Breast epithelium (tissue), 4 donors: ENCODE measurements at places on chromosomes 6 and 20.

DNA sequence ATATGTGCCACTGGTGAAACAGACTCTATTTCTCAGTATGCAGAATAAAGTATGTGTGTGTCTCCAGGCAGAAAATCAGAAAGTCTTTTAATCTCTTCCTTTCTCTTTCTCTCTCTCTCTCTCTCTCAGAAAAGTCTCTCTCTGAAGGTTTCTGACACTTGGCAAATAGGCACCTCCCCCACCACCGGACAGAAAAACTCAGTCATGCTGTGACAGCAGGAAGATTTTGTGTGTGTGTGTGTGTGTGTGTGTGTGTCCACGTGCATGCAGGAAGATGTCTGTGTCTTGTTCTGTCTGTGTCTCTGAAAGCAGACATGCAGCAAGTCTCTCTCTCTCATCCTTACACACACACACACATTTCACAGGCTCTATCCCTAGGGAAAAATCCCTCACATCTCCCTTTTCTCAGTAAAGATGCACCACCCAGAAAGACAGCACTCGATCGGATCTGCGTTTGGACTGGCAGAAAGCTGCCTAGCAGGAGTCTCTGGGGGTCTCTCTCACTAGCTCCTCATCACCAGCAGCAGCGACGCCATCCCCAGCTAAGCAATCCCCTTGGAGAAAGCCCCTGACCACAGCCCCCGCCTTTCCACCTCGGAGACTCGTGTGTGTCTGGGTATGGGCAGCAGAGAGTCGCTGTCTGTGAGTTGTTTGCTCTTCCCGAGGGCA is 98.3 kb downstream of the EDN3 start:
- DNase-seq = no peak

- DNase-seq = no peak
Measured at GRCh38 chr6:223763-224162, 68.5 kb upstream of the DUSP22 start.

DNA sequence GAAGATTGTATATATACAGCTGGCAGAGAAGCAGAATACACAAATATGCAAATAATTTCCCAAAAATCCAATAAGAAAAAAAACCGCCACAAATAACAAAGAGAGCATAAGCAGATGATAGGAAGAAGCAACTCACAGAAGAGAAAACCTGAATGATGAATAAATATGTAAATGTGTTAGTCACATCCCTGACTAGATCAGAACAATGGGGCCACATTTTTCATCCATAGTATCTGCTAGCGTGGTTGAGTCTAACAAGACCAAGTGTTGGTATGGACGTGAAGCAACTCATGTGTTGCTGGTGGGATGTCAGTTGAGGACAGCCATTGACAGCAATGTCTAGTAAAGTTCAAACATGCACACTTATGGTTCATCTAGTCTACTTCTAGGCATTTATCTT is 3.9 kb upstream of the SLC22A3 start:
- no peak for DNase-seq

GRCh38 chr6:7145885-7146828 is 38.4 kb downstream of the RREB1 start:
- DNase-seq = peak; percentile 56

DNA sequence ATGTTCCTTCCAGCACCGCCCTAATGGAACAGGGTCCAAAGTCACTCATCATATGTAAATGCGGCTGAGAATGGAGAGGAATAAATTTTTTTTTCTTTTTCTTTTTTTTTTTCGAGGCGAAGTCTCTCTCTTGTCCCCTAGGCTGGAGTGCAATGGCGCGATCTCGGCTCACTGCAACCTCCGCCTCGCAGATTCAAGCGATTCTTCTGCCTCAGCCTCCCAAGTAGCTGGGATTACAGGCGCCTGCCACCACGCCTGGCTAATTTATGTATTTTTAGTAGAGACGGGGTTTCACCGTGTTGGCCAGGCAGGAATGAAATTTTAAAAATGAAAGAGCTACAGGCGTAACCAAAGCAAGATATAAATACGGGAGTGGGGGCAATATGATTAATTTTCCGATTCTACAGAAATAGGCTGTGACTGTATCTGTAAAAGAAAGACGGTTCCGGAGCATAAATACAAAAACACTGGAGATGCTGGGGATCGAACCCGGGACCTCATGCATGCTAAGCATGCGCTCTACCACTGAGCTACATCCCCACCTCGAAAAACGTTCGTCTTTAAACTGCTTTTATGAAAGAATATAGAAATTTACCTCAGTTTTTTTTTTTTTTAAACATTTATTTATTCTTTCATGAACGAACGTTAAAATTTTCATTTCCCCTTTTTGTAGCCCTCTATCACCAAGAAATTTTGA is 132.2 kb downstream of the GPX5 start:
- no peak for DNase-seq

DNA sequence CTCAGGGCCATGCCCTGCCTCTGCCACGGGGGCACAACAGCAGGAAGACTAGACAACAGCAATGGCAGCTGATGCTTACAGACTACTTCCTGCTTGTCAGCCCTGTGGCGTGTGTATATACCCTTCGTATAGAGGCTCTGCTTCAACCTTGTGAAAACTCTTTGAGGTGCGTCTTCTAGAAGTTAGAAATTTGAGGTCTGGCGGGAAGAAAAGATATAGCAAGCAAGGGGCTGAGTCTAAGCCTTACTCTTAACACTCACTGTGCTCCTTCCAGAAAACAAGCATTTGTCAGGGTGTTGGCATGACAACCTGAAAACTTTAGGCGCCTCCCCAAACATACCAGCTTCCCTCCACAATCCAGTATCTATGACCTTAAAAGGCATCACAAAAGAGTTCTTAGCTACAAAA is 33.3 kb downstream of the JPH2 start:
- no peak for DNase-seq

DNA sequence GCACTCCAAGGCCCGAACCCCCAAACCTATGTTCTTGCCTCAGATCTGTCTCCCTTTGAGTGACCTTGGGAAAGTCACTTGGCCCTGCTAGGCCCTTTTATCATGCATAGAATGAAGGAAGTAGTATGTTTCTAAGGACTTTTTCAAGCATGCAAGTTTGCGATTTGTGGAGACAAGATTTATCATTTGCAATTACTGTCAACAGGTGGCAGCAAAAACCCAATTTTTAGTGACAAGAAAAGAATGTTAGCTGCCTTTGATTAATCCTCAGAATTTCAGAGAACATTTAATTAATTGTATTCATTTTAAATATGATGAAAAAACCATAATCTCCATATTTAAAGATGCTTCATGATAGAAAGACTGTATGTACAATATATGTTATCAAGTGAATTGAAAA is 28.3 kb upstream of the PREP start:
- no peak for DNase-seq

DNA sequence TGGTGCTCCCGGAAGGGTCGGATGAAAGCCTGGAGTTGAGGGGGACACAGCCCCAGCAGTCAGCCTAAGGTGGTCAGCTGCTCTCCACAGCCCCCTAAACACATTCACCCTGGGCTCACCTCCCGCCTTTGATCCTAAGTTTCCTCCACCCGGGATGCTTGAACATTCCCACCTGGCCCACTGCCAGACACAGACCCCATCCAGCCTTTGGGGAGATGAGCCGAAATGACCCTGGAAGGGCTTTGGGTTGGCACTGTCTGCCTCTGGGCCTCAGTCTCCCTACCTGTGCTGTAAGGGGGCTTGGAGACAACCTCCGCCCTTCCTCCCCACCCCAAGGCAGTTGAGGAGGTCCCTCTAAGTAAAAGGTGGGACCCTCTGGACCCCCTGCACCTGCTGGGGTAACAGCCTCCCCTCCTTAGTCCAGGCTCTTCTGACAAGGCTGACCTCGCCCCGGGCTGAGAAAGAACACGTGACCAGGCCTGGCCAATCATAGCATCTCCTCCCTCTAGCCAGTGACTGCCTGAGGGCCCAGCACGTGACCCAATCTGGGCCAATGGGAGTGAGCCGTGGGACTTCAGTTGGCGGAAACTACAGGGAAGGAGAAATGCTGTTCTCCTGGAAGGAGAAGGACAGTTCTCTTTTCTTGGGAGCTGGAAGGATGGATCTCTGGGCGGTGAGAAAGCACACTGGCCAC is 16.9 kb upstream of the UBE2V1 start:
- DNase-seq = no peak
